T-cell (primary cell): ENCODE measurements at places on chromosomes 6 and 20.

- DNase-seq = no peak
These were observed 33.6 kb downstream of the COL20A1 start for GRCh38 chr20:63326314-63327230.

DNA sequence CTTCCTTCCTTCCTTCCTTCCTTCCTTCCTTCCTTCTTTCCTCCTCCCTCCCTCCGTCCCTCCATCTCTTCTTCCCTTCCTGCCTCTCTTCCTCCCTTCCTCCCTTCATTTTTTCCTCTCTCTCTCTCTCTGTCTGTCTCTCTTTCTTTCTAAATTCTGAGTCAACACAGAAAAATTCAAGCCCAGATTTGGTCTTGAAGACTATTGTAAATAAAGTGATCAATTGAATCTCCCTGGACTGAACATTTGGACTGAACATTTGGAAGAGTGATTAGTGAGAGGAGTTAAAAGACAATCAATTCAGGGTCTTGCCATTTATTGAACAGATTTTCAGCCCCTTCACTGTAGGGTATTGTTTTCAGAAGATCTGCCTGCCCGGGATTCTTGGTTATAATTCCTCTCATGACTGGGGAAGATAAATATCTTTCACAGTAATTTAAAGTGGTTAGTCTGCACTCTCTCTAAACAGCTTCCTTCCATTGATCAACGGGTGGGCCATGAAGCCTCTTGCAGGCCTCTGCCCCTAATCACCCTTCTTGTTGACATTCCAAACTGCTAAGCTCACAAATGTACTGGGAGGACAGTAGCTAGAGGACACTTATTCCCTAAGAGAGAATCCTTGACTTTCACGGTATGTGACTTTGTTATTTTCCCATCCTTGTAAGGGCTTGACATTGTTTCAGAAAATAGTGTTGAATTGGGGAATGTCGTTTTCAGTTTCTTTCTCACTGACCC, 101.7 kb upstream of the BMP2 start:
- no peak for DNase-seq

- DNase-seq = no peak
These were observed 103.7 kb downstream of the TPBG start for GRCh38 chr6:82467338-82467737.

- DNase-seq = no peak
These were observed 216.2 kb upstream of the PRDM1 start for GRCh38 chr6:105869835-105870440.

GRCh38 chr20:1388741-1389483, 3.9 kb downstream of the FKBP1A start:
- DNase-seq = peak; percentile 27

GRCh38 chr6:131574686-131575085, 1.7 kb downstream of the ARG1 start:
- no peak for DNase-seq

- no peak for DNase-seq
These were observed 58.2 kb downstream of the LINC00237 start for GRCh38 chr20:21047981-21048380.

GRCh38 chr6:139955366-139956155, 581.1 kb upstream of the CITED2 start:
- DNase-seq = no peak

GRCh38 chr6:14542670-14543366, 425.2 kb downstream of the CD83 start:
- no peak for DNase-seq

DNA sequence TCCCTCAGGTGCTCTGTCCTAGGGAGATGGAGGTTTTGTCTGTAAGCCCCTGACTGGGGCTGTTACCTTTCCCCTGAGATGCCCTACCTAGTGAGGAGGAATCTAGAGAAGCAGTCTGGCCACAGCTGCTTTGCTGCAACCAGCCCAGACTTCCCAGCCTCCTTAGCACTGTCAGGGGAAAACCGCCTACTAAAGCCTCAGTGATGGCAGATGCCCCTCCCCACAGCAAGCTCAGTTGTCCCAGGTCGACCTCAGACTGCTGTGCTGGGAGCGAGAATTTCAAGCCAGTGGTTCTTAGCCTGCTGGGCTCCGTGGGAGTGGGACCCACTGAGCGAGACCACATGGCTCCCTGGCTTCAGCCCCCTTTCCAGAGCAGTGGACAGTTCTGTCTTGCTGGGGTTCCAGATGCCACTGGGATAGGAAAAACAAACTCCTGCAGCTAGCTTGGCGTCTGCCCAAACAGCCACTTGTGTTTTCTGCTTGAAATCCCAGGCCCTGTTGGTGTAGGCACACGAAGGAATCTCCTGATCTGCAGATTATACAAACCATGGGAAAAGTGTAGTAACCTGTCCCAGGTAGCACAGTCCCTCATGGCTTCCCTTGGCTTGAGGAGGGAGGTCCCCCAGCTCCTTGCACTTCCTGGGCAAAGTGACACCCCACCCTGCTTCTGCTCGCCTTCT, 146.4 kb upstream of the PROKR2 start:
- no peak for DNase-seq

- no peak for DNase-seq
These were observed 26.5 kb downstream of the ZNF292 start for GRCh38 chr6:87181903-87182302.

- no peak for DNase-seq
These were observed 19.0 kb upstream of the PREX1 start for GRCh38 chr20:48846516-48847492.

DNA sequence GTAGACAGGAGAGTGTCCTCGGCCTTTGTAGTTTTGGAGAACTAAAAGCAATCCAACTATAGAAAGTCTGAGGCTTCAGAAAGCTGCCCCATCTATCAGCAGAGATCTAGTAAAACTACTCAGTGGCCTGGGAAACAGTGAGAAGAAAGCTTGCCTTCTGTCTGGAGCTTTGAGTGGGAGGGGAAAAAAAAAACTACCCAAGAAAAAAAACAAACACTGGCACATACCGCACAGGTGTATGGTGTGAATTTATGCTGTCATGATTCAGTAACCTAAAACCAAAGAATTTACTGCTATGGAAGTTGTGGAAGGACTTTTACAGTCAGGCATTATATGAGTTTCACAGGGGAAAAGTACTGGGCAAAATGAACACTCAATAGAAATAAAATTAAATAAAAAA, 280.5 kb downstream of the ADGRB3 start:
- no peak for DNase-seq

DNA sequence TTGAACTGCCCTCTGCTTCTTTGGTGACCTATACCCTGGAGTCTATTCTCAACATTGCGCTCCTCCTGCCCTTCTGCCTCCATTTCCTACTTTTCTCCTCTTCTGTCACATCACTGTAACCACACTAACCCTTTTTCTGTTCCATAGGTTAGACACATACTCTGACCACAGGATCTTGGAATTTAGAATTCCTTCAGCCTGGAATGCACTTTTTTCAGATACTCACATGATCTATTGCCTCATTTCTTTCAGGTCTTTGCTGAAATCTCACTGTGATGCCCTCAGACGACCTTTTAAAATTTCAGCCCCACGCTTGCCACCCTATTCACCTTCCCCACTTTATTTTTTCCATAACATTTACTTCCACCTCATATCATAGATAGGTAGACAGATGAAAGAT, 5.1 kb downstream of the VNN1 start:
- DNase-seq = no peak

- no peak for DNase-seq
These were observed 345.8 kb upstream of the PRND start for GRCh38 chr20:4375881-4376280.

- DNase-seq = no peak
These were observed 254.3 kb downstream of the THBS2 start for GRCh38 chr6:168999392-168999791.

- DNase-seq = peak; percentile 26
These were observed 13.5 kb upstream of the RAB5IF start for GRCh38 chr20:36591854-36592641.

DNA sequence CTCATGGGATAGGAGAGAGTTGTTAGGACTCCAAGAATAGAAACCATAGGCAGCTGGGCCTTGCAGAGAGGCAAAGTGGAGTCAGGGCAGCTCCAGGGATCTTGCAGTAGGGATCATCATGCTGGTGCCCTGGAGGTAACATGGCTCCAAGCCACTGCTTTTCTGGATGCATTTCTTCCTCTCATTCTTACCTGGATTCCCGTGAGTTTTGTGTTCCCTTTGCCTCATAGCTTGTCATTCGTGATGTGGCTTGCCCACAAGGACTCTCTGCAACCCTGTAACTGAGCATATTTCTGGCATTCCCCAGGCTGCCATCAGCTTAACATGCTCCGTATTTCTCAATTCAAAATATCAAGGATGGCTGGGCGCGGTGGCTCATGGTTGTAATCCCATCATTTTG, 5.3 kb downstream of the NHLRC1 start:
- no peak for DNase-seq

DNA sequence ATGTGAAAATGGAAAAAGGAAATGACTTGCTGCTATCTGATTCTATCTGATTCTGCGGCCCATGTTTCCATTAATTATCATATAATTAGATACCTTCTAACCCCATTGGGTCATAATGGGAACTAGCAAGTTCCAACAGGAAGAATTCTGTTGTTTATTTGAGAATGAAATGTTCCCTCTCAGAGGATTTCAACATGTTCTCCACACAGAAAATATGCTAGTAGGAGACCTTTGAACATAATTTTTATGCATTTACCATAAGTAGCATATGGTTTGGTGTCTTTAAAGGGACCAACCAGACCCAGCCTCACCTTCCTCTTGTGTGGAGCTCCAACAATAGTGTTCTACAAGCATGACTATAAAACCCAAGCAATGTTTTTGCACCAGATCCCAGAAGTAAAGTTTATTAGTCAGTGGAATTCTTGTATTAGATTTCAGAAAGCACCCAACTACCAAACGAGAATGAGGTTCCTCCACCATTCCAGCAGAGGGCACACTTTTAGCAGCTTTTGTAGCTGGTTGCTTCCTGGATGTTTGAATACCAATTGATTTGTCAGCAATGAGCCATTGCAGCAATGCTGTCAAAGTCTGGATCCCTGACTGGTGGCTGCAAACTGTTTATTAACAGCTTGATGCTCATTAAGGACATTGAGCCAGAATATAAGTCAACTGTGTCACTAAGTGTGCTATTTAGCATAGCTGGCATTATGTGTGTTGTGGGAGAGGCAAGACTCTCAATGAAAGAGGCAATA, 143.6 kb upstream of the GJE1 start:
- DNase-seq = no peak

DNA sequence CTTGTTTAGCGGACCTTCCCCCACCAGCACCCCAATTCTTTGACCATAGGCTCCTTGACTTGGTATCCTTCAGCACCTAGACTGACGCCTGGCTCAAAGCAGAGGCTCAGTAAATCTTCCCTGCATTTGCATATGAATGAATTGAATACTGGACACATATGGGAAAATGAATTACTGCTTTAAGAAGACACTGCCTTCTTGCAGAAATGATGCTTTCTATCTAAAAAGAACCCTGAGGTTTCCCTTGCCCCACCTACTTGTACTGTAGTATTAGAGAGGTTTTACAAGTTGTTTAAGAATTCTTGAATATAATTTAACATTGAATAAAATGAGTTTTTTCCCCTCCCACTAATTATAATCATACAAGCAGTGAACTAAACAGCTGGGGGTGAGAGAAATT, 190.7 kb downstream of the SAMD5 start:
- DNase-seq = no peak

- no peak for DNase-seq
These were observed 27.1 kb downstream of the PPP1R3G start for GRCh38 chr6:5112066-5112799.

DNA sequence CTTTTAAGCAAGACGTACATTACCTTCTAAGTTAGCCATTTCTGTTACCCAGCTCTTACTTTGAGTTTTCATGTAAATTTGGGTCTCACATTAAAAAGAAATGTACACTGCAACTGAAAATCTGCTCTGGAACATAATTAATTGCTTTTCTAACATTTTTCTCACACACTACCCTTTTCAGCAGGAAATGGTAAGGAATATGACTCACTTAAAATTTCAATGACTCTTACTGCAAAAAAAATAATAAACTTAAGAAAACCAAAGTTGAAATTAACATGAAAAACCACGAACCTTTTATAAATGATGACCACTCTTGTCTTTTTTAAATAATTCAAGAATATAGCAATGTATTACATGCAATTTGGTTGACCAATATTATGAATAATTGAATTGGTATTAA, 1.3 kb downstream of the CGA start:
- DNase-seq = no peak

DNA sequence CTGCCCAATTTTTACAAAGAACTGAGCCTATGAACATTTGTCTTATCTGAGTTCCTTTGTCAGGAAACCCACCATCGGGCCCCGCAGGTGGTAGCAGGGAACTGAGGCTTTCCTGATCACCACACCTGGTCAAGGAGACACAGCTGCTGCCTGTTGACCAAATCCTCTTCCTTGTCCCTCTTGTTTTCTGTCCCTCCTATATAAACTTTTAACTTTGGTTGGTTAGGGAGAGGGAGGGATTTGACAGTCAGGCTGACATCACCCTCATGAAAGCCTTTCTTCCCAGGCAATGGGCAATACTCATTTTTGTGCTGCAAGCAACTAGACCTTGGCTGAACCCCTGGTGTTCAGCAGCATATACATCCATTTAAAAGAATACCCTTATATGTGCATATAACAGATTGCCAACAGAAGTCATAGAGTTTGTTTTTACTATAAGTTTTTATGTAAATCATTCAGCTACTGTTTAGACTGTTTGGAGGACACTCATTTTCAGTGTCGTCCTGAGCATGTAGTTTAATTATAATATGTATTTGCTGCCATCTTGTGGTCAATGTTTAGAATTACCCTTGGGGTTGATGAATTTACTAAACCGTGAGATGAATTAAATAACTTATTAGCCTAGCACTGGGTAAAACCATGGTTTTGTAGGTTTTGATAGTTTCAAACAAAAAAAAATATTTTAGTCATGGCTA, 17.0 kb downstream of the CRISP1 start:
- no peak for DNase-seq

- DNase-seq = no peak
These were observed 4.6 kb downstream of the HLA-DPB1 start for GRCh38 chr6:33080127-33081089.

GRCh38 chr6:37339741-37340638, 13.8 kb upstream of the RNF8 start:
- no peak for DNase-seq

DNA sequence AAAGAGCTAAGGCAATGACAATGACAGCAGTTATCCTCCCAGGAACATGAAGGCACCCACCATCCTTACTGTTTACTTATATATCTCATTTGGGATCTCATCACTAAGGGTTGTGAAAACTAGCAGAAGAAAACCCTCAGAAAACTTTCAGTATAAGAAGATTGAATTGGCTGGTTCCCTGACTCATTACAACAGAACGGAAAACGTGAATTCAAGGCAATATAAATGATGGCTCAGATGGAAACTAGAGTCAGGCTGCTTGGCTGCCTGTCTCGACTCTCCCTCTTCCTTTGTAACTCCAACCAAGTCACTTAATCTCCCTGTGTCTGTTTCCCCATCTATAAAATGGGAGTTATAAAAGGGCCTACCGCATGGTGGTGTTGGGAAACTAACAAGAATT, 387.1 kb upstream of the JARID2 start:
- no peak for DNase-seq

GRCh38 chr20:41958391-41958790, 340.2 kb upstream of the CHD6 start:
- DNase-seq = no peak
